IgD-negative memory B cell (primary cell): ENCODE measurements at places on chromosomes 1 and 21. TPM values are rescaled to one million over a fixed set of nuclear protein-coding genes. Genes with fewer than 3 reads are reported as not detected.

TNFRSF9 gene
- polyA plus RNA-seq, result not detected

PCNT gene
- 22.4 TPM for polyA plus RNA-seq

SDC3 gene
- polyA plus RNA-seq, result not detected

ENAH gene
- 0.04 TPM for polyA plus RNA-seq

KCNA3 gene
- 55.9 TPM for polyA plus RNA-seq

MYOC gene
- polyA plus RNA-seq, result not detected

NES gene
- not detected for polyA plus RNA-seq
